ENCODE measurements at places on chromosomes 12 and 14.
A peak's percentile ranks its signal among the peaks of the same experiment; 100 is the strongest.

DNA sequence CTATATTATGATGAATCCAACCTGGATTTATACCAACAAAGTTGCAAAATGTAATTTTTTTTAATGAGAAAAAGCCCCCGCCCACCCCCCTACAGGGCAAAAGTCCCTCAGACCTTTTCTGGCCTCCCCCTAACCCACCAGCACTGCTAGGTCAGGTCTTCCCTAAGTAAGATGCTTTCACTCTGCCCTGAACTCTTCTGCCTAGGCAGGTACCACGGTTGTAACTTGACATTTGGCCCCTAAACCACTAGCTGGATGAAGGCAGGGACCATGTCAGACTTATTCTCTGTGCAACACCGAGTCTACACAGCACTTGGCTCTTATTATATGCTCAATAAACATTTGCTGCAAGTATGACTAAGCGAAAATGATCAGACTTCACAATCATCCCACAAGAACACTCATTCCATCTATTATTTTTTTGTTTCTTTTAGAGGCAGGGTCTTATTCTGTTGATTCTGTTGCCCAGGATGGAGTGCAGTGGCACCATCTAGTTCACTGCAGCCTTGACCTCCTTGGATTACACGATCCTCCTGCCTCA is 63.2 kb downstream of the SPRING1 start:
- DNase-seq, result no peak

DNA sequence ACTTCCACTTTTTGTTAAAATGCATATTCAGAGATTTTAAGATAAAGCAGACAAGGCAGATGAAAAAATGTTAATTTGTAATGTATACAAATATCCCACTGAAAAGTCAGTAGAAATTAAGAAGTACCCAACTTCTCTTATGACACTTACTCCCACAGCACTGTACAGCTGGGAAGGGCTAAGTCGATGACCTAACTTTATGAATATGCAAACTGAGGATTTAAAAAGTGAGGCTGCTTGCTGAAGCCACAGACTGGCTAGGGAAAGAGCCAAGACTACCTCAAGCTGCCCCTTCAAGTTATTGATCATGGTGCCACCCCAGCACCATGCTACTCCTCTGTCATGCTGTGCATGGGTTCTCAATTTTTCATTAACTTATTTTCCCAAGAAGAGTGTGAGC is 17.0 kb downstream of the PPM1H start:
- DNase-seq, result no peak

- no peak for DNase-seq
Observed at GRCh38 chr12:9258676-9259075, 50.5 kb upstream of the PZP start.

DNA sequence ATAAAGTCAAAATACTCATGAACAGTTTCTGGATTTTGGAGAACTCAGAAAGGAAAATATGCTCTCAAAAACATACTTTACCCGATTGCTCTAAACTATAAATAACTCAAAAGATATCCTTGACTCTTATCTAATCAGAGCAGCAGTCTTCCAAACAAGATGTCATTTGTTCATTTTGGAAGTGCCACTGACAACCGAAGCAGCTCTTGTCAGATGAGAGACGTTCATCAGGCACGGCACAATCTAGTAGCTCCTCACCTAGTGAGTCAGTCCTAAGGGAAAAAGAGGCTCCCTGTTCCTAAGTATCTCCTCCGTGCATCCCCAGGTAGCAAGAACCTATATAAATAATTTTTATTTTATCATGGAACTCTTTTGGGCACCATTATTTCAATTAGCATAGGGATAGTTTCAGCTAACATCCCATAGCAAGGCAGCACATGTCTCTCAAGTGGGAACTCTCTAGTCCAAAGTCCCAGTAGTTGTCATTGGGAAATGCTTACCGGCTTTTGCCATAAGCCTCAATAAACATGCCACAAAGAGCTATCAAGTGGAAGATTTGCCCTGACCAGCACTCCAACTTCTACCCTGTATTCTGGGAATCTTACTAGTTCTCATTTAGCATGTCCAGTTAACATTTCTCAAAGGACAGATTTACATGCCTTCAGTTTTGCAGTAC is 14.1 kb upstream of the TMEM263 start:
- DNase-seq, result no peak

GRCh38 chr12:67539946-67540345 is 108.6 kb upstream of the DYRK2 start:
- DNase-seq, result no peak

DNA sequence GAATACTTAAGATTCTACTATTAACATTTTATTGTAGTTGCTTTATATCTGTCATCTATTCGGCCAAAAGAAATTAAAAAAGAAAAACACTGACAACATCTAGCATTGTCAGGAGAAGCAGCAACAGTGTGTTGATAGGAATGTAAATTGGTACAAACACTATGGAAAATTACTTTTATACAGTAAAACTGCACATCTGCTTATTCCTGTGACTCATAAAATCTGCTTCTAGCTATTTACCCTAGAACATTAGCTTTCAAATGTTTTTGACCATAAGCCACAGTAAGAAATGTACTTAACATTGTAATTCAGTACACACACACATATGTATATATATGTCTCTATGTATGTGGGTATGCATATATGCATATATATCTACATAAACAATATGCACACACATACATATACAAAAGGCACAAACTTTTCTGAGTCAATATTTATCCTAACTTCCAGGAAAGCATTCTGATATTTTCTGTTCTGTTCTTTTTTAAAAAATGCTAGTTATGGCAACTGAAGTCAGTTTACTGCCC is 278.9 kb upstream of the GARIN2 start:
- no peak for DNase-seq

GRCh38 chr12:25194722-25195055 is 271 bp downstream of the DNAI7 start:
- DNase-seq, result no peak

GRCh38 chr12:84843593-84844144 is 68.9 kb downstream of the SLC6A15 start:
- DNase-seq, result no peak

DNA sequence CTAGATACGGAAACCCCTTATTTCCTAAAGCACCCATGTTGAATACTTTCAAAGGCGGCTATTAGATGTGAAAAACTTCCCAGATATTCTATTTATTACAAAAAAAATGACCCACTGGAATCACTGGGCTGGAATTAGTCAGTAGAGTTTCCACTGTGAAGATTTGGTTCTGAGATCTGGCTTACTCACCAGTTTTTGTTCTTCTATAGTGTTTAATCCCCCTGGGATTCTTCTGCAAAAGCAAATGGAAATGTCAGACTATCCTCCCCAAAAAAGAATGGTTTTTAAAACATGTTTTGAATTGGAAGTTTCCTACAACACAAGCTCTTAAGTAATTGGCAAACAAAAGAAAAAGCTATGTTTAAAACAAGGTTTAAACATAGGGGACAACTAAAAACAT is 166.4 kb downstream of the STXBP6 start:
- DNase-seq, result no peak

DNA sequence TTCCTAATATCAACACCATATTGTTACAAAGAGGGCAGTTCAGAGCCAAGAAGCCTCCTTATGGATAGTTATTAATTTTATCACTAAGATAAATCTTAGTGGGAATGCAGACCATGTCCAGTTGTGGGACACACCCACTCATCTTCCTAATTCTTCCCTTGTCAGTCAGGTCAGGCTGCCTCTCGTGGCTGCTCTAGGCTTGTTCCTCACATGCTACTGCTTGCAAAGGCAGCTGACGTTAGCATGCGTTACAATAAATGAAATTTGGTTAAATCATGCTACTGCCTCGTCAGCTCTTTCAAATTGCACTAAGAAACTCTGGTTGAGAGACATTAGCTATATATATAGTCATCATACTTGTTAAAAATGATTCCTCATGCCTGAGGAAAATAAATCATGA is 108.4 kb downstream of the CAND1 start:
- DNase-seq, result no peak

DNA sequence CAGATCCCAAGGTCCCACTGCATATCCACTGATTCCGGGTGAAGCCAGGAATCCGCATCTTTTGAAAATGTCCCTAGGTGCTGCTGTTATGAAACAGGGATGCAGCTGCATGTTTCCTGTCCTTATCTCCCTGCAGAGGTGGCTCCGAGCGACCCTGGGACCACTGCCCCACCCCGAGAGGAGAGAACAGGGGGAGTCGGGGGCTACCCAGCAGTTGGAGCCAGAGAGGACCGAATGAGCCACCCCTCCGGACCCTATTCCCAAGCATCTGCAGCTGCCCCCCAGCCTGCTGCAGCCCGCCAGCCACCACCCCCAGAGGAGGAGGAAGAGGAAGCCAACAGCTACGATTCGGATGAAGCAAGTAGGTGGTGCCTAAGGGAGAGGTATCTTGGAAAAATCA is 30.3 kb upstream of the OAS1 start:
- DNase-seq, result no peak

GRCh38 chr12:43090981-43091380 is 461.0 kb downstream of the ADAMTS20 start:
- DNase-seq, result no peak

- no peak for DNase-seq
Observed at GRCh38 chr12:265096-265495, 2.5 kb upstream of the SLC6A13 start.

- no peak for DNase-seq
Observed at GRCh38 chr12:71627438-71628002, 36.1 kb downstream of the ZFC3H1 start.

DNA sequence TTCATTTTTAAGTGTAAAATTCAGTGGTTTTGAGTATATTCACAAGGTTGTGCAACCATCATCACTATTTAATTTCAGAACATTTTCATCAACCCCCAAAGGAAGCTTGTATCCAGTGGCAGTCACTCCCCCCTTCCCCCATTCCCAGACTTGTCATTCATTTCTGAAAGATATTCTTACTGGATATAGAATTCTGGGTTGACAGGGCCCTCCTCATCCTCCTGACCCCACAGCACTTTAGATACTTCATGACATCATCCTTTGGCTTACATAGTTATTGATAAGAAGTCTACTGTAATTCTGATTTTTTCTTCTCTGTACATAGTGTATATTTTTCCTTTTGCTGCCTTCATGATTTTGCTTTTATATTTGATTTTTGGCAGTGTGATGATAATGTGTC is 8.8 kb upstream of the ADGRD1 start:
- no peak for DNase-seq

DNA sequence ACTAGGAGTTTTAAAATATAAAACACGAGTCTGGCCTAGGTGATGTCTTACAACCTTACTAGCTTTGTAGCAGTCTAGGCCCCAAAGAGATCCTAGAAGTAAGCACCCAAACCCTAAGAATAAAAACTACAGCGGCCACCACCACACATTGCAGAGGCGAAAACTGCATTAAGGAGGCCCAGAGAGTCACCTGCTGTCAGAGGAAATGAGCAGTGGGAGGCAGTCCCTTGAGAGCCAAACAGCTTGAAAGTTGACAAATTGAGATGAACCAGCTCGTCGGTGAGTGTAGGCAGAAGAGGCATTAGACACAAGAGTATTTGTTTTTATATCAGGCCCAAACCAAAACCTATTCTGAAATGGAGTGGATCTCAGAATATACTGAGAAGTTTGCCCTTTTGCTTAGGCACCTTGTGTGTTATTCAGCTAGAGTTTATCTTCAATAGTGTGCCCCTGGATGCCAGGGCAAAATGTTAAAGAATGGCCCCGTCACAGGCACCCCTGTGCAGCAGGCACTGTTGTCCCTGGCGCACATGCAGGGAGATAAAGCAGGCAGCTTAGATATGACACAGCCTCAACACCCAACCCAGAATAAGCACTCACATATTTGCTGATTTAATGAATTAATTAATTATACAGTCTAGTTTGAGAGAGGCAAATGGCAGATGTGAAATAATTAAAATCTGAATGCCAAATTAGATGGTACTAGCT is 56.7 kb downstream of the TTC7B start:
- peak; percentile 47 for DNase-seq

DNA sequence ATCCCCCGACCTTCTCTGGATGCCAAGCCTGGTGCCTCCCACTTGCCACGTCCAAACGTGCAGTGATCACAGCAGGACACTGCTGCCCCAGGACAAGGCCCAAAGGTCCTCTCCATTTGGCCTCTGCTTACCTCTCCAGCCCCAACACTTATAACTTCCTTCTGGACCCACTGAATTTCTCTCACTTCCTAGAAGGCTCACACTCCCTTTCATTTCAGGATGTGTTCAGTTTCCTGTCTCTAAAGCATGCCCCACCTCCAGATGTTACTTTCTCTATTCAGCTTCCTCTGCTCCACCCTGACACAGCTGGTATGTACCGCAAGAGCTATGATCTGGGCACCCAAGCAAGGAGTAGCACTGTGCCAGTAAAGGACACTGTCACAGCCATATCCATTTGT is 33.0 kb downstream of the CDKL1 start:
- peak; percentile 58 for DNase-seq

- DNase-seq, result no peak
Observed at GRCh38 chr12:89486264-89486663, 38.3 kb downstream of the GALNT4 start.

GRCh38 chr12:128551266-128551665 is 272.5 kb downstream of the SLC15A4 start:
- no peak for DNase-seq

DNA sequence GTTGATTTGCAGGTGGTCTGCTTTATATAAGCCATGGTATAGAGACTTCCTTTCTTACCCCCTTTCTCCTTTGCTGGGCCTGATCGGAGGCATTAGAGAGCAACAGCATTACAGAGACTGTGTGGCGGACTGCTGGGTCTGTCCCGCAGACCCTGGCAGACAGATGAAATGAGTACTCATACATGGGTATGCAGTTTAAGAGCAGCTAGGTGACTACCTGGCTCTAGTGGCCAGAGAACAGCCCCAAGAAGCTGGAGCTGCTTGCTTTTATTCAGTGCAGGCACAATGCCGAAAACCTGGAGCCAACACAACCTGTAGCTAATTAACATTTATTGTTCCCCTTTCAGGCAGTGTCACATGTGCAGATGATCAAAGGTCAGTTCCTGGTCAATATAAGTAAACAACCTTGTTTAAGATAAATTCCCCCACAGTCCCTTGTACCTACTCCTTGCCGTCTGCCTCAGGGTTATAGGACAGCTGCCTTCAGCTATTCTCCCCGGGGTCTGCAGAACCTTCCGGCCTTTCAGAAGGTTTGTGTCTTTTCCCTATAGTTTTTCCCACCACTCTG is 160.0 kb downstream of the TRHDE start:
- DNase-seq, result no peak

DNA sequence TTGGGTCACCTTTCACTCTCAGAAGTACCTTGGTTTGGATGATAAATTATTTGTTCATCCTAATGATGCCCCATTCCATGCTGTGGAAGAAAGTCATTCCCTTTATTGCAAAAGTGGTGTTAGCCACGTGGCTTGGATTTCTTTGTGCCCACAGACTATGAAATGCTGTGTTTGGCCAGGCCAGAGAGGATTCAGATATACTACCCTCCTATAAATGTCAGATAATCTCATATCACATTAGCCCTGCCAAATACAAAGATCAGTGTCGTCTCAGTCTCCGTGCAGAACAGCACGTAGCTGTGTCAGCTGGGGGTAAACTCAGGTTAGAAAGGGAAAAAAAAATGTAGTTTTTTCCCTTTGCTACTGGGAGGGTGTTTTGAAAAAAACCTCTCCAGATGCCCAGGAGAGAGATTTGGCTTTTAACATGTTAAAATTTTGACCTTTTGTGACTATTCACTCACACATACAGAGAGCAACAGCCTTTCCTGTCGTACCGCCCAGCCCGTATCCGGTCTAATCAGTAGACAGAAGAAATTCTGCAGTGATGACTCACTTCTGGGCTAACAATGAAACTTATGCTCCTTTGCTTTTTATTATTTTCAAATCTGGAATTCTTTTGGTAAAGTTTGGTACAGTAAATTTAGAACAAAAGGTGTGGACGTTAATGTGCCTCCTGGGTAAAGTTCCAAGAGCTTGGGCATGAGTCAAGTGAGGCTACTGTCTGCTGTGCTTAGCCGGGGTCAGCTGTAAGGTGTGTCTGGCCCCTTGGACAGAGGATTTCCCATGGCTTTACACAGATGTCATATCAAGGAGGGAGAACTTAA is 8.5 kb upstream of the PTPRB start:
- DNase-seq, result peak; percentile 38

All from KG1 (cell line).